ENCODE measurements at places on chromosomes 7 and 10.

DNA sequence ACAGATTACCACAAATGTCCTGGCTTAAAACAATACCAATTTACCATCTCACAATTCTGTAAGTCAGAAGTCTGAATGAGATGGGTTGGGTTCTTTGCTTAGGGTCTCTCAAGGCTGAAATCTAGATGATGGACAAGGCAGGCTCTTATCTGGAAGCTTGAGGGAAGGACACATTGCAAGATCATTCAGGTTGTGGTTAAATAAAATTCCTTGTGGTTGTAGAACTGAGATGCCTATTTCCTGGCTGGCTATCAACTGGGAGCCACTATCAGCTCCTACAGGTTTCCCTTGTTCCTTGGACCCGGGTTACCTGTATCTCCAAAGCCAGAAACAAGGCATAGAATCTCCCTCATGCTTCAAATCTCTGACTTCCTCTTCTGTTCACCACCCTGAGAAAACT, 148.4 kb downstream of the MDFIC start:
- DNase-seq: no peak

DNA sequence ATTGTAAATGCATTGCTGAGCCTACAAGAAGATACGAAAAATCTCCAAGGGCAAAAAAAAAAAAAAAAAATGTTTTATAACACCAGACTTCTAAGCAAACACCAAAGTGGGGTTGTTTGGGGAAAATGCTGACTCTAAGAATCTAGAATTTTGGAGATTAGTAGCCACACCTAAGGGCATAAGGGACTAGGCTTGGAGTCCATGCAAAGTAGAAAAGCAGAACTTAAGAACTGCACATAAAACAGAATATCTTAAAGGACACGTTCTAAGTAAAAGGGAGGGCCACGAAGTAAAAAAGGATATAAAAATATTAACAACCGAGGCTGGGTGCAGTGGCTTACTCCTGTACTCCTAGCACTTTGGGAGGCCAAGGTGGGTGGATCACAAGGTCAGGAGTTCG, 269.8 kb upstream of the AUTS2 start:
- no peak for DNase-seq

- DNase-seq: no peak
These were observed 289.7 kb downstream of the TCF7L2 start for GRCh38 chr10:113239566-113240350.

- DNase-seq: peak; percentile 48
These were observed 1.1 kb downstream of the TTYH3 start for GRCh38 chr7:2632733-2633537.

DNA sequence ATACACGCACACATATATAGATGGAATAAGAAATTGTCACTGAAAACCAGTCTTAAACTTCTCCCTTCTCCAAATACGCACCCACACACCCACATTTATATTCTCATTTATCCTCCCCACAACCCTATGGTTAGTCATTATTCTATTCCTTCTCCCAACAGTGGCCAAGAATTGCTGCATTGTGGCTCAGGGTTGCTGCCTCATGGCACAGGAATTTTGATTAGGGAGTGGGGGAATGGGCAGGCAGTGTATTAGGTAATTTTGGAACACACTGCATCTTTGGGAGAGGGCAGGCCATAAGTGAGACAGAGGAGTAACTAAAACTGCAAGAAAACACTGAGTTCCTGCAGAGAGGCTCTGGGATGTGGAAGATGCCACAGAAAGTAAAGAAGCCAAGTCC, 35.7 kb downstream of the NAPEPLD start:
- no peak for DNase-seq

GRCh38 chr10:48714088-48714487, 29.4 kb downstream of the WDFY4 start:
- DNase-seq: no peak
